ENCODE measurements at places on chromosomes 2 and 18.

DNA sequence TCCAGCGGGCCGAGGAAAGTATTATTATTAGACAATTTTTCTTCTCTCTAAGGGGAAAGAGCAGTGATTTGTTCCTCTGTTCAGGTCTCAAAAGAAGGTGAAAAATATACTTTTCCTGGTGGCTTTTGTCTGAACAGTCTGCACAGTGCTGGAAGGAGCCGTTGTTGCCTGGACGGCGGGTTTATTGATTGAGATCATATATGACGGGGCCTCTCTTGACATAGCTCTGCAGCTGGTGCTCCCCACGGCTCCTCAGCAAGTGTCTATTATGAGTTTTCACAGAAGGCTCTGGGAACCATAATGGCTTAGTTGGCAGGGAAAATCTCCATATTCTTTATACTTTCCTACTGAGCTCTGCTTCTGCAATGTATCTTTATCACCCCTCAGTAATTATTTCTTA is 42.9 kb downstream of the FSHR start:
- no peak for DNase-seq

DNA sequence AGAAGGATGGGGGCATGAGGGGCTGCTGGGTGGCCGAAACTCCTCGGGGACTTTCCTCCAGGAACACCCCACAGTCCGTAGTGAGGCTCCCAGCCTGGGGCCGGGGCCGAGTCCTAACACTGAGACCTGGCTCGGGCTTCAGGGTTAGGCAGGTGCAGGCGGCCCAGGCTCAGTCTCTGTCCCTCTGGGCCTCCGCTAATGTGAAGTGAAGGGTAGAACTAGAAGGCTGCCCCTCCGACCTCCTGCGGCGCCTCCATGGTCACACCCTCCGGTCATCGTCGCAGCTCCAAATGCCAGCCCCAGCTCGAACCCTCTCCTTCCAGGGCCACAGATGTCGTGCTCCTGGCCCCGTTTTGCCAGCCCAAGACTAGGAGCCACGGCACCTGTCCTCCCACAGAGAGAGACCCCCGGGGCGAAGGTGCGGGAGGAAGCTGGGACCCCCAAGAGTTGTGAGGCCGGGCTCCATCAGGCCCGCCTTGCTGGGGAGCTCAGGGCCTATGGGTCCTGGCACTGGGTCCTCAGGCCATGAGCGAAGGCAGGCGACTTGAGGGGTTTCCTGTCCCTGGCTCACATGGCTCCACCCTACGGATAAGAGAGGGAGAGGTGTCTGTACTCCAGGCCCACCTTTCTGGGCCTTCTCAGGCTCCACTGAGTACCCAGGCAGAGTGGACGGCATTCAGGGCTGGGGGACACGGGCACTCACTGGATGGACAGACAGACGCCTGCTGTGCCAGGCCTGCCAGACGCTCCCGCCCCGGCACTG is 797 bp downstream of the ANO7 start:
- no peak for DNase-seq

- no peak for DNase-seq
These were observed 6.5 kb downstream of the PLEK start for GRCh38 chr2:68371581-68371980.

DNA sequence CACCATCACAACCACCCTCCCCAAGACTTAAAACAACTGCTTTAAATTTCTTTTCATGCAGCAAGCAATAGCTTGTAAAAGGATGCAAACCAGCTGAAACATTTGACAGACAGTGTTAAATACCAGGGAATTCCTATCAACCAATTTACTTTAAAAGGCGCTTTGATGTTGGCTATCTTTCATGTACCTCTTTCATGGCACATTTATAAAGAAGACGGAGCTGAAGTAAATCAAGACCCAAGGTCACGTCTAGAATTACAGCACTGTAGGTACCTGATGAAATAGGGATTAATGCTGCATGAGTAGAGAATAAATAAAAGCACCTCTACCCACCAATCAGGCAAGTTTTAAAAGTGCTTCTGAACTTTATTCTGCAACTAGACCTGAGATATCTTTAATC is 78.9 kb downstream of the SRBD1 start:
- DNase-seq: no peak

GRCh38 chr18:26667046-26667445 is 118.7 kb upstream of the KCTD1 start:
- DNase-seq: no peak

DNA sequence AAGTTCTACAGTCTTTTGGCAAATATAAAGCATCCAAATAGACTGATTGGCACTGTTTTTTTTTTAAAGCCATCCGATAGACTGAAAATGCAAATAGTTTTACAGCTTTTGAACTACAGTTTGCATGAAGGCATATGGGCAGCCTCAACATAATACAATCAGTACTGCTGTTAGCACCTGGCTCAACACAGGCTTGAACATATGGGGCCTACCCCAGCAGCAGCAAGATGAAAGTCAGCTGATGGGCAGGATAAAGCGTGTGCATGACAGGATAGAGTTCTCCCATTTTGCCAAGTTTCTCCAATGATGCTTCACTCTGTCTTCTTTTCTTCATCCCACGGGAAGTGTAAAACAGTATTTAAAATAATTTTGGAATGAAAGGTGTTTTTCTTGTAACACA is 1.3 kb upstream of the AKAIN1 start:
- DNase-seq: no peak
